ENCODE measurements at places on chromosomes 11 and 22. TPM values are rescaled to one million over a fixed set of nuclear protein-coding genes. Genes with fewer than 3 reads are reported as not detected.

- no peak for DNase-seq
Observed at GRCh38 chr11:120715239-120715638, 203.7 kb downstream of the GRIK4 start.

GRCh38 chr11:11171854-11172253 is 181.2 kb downstream of the CSNK2A3 start:
- DNase-seq, result no peak

- no peak for DNase-seq
Observed at GRCh38 chr11:45085646-45086501, 60.6 kb upstream of the PRDM11 start.

Gene RBM14
- 57.6 TPM for total RNA-seq

Gene CDKN1C
- 2.4 TPM for total RNA-seq

Gene DSCAML1
- not detected for total RNA-seq

Gene TRIM6
- 4.6 TPM for total RNA-seq
